Stimulated activated CD8-positive, alpha-beta memory T cell treated with anti-CD3 and anti-CD28 coated beads, Interleukin-7, amount 100 ng/mL, for 24 hours (primary cell): ENCODE measurements at places on chromosomes 13 and 19.

DNA sequence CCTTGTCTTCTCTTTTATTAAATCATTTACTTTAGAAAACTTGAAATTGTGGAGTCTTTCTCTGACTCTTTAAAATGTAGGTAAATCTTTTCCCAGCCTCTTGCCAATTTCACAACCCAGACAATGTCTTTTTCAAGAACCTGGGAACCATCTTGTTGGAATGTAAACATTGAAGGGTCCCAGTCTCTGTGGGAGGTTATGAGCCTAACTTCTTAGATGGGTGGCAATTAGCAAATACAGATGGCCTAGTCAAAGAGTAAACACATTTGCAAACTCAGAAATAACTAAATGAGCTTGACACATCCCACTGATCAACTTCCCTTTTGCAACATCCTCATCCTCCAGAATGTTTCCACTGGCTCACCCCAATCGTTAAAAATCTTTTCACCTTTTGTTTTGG, 721.0 kb downstream of the PCDH9 start:
- DNase-seq, result no peak

GRCh38 chr13:48853728-48854102, 122.0 kb upstream of the FNDC3A start:
- DNase-seq, result no peak

DNA sequence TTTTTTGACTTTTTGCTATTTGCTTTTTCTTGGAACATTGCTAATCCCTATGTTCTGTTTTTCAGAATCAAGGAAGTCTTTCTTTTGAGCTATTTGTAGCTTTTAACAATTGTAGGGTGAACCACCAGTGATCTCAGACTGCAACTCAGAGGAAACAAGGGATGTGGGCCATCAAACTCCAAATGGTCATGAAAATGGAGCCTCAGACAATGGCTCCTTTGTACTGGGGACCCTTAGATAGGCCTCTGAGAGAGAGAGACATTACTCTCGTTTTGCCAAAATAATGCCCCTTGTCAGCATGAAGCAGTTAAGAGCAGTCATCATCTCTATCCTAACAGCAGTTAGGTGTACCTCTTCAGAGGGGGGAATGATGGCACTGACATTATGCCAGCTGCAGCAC, 56.4 kb upstream of the GJB6 start:
- DNase-seq, result no peak

- DNase-seq, result no peak
Observed at GRCh38 chr13:42266473-42266872, 5.5 kb upstream of the AKAP11 start.

DNA sequence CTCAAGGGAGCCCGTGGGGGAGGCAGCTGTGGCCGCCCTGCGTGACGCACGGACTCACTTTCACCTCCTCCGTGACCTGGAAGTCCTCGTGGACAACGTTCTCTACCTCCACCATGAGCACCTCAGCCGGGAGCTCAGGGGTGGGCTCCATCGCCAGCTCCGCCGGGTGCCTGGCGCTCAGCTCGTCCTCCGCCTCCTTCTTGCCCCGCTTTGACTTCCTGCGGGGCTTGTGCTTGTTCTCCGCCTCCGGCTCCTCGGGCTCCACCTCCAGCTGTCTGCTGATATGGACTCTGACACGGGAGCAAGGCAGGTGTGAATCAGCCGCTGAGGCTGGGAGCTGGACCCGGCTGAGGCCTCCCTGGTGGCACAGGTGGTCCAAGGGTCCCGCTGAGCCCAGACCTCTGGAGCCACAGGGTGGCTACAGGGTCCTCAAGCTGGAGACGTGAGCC, 8.2 kb downstream of the LONP1 start:
- no peak for DNase-seq

- DNase-seq, result no peak
Observed at GRCh38 chr13:72960541-72960940, 98.3 kb upstream of the KLF5 start.

GRCh38 chr13:96650301-96650886, 343.9 kb downstream of the OXGR1 start:
- DNase-seq, result no peak

GRCh38 chr19:23999821-24000610, 85.3 kb downstream of the ZNF726 start:
- no peak for DNase-seq

- no peak for DNase-seq
Observed at GRCh38 chr19:18771328-18772242, 19.5 kb downstream of the COMP start.

DNA sequence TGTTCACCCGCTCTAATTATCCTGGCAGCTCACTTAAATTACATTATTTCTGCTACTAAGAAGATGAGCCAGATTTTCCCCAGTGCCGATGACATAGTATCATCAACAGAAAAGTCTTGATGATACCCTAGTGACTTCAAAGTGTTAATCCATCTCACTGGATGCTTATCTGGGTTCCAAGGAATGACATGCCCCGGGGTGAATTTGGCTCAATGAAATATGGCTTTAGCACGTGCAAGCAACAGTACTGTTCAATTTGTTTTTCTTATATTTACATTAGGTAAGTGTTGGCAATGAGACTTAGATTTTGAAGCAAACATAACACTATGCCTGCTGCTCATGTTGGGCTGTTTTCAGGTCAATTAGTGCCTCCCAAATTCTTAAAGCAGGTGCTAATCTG, 548.2 kb upstream of the SLITRK1 start:
- no peak for DNase-seq
